DMS 273 treated with DMSO at 0.1 percent for 48 hours (cell line): ENCODE measurements at places on chromosomes 12 and 14.

GRCh38 chr12:45502481-45503128 lies 226.9 kb upstream of the ARID2 start:
- DNase-seq: no peak

GRCh38 chr12:32605326-32606095 lies 73.6 kb upstream of the DNM1L start:
- no peak for DNase-seq

- DNase-seq: no peak
These were observed 266.4 kb downstream of the LRFN5 start for GRCh38 chr14:41872931-41873685.

DNA sequence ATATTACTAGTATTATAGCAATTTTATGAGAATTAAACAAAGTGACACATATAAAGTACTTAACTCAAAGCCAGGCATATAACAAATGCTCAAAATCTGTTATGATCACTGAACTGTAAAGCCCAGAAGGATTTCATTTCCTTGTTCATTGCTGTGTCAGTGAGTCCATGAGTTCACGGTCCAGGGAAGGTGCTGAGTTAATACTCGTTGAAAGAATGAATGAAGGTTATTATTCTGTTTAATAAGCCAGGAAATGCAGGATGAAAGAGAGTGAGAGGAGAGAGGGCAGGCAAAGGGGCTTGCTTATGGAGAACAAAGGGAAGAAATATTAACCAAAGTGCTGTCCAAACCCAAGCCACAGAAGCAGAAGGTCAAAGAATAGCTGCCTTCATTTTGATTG lies 40.2 kb upstream of the NT5DC3 start:
- no peak for DNase-seq

- DNase-seq: peak; percentile 51
These were observed 159.8 kb upstream of the DAAM1 start for GRCh38 chr14:59028476-59029202.

DNA sequence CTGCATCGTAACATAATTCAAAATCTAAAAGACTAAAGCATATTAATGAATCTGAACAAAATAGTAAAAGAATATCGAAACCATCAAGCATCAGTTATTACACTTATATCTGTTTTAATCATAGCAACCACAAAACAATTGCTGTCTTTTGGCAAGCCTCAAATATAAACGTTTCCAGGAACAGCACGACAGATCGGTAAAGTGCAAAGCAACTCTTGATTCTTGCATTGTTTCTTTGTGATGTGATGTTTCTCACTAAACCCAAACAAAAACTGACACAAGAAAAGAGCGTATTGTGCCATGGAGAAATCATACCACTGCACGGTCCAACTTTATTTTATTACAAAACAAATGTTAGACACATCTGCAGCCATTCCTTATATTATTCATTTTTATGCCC lies 9.2 kb upstream of the MYF6 start:
- DNase-seq: no peak

DNA sequence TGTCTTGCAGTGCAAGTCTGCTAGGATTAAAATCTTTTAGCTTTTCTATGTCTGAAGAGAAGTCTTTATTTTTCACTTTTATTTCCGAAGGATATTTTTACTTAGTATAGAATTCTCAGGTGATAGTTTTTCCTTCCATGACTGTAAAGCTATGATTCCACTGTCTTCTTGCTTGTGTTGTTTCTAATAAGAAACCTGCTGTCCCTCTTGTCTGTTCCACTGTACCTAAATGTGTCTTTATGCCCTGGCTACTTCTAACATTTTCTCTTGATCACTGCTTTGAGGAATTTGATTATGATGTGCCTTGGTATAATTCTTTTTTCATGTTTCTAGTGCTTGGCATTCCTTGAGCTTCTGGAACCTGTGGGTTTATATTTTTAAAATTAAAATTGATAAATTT lies 228.7 kb downstream of the CACNA1C start:
- DNase-seq: no peak

DNA sequence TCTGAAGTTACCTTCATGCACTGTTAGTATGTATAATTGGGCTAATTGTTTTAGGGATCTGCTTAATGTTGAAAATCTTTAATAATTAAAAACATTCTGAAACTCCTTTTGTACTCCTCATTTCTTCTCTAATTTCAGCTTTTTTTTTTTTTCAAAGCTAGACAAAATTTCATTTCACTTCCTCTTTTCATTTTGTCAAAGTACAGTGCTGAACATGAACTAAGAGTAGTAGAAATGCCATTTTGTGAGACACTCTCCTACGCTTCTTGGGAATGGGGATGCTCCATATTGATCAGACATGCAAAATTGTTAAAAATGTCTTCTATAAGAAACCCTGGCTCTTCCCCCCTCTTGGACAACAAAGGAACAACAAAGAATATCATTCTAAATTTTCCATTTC lies 1.7 kb downstream of the ABCD2 start:
- no peak for DNase-seq

DNA sequence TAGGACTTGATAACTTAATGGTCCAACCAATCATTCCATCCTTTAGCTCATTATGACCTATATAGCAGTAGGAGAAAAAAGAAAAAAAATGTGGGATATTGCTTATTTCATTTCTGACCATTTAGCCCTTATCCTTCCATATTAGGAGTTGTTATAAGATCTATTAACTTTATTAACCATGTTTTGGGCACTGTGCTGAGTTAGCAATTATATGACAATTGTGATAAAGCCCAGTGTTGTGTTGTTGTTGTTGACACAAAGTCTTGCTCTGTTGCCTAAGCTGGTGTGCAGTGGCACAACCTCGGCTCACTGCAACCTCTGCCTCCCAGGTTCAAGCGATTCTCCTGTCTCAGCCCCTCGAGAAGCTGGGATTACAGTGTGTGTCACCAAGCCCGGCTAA lies 569.7 kb upstream of the FOXG1 start:
- DNase-seq: no peak

DNA sequence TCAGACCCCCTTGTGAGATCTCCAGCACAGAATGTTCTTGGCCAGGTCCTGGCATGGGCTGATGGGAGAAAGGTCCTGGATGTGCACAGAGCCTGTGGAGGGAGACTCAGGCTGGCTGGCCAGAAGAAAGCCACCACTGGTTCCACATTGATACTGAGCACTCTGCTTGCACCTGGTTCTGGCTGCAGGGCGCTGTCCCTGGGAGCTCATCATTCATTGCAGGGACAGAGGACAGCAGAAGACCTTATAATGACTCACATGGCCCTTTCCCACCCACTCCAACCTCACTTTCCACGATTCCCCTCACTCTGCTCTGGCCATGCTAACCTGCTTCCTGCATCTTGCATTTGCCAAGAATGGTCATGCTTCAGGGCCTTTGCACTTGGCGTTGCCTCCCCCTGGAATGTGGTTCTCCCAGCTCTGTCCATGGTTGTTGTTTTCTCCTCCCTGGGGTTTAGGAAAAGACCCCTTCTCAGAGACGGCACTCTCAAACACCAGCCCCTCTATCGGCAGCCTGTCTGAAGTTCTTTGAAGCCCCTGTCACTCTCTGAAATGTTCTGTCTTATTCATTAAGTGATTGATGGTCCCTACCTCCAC lies 10.3 kb downstream of the KRT7 start:
- no peak for DNase-seq
